Cardiac septum (tissue), 1 donor: ENCODE measurements at places on chromosomes 6 and 20. TPM values are rescaled to one million over a fixed set of nuclear protein-coding genes. Genes with fewer than 3 reads are reported as not detected.

- no peak for DNase-seq
These were observed 49.8 kb downstream of the EDN1 start for GRCh38 chr6:12339808-12340487.

GRCh38 chr20:43386878-43387277 lies 70.8 kb upstream of the SRSF6 start:
- DNase-seq, result no peak

Gene DOK5
- 26.3 TPM for total RNA-seq

- DNase-seq, result peak; percentile 61
These were observed 201.6 kb downstream of the SYNDIG1 start for GRCh38 chr20:24670981-24671380.

Gene WFDC12
- not detected for total RNA-seq

- no peak for DNase-seq
These were observed 150.9 kb downstream of the EYA4 start for GRCh38 chr6:133392015-133392414.

Gene PTCHD4
- 1.1 TPM for total RNA-seq

DNA sequence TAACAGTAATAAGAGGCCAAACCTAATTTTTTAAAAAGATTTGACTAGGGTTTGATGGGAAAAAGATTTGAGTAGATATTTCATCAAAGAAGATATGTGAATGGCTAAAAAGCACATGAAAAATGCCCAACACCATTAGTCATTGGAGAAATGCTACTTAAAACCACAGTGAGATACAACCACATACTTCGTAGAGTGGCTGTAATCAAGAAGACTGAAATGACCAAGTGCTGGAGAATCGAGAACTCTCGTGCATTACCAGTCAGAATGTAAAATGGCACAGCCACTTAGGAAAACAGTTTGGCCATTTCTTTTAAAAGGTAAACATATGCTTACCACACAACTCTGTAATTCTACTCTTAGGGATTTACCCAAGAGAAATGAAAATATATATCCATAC lies 175.5 kb downstream of the EYA2 start:
- DNase-seq, result no peak

DNA sequence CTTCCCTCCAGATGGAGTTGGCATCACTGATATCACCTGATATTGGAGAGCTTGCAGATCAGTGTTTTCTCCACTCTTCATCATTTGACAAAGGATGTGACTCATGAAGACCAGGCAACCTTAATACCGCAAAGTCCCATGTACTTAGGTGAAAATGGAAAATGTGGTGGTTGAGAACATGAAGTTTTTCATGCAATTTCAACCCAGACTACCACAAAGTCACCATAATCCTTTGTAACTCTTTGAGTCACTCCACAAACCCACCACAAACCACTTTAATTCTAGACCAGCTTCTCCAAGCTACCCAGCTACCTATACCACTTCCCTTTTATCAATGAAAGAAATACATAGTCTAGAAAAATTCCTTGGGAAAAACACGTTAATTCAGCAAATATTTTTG lies 7.1 kb downstream of the NHLRC1 start:
- no peak for DNase-seq

DNA sequence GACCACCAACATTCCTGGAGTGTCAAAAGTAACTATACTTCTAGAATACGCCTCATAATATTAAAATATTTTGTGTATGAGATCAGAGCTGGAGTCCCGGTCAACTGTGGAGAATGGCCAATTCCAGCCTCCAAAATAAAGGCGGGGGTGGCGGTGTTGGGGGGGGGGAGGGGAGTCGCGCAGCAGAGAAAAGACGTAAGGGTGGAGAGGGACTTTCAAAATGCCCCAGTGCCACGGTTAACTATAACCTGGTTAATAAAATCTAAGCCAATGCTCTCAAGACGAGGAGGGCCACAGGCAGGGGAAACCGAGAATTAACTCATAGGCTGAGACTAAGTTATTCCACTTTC lies 1.3 kb downstream of the NUP153 start:
- DNase-seq, result no peak

Gene MUCL3
- not detected for total RNA-seq

Gene SLC17A1
- total RNA-seq, result not detected

Gene C6orf58
- total RNA-seq, result not detected
